Amygdala (tissue), 56 donors: ENCODE measurements at places on chromosomes 7 and 10.

DNA sequence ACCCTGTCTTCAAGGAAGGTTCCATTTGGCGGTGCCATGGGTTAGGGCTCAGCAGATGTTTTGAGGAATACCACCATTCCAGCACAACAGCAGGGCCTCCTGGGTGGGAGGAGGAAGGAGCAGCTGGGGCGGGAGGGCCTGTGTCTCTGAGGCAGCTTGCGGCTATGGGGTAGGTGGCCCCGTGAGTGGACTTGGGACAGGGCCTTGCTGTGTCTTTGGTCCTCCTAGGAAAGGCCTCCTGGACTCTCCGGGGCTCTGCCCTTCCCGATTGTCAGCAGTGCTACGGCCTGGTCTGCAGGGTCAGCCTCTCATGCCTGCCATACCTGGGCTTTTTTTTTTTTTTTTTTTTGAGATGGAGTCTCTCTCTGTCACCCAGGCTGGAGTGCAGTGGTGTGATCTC is 96.7 kb downstream of the PAXIP1 start:
- no peak for DNase-seq

- no peak for DNase-seq
Observed at GRCh38 chr7:155985518-155986250, 173.4 kb upstream of the SHH start.

GRCh38 chr10:77949167-77949566 is 22.6 kb upstream of the DLG5 start:
- DNase-seq = no peak

DNA sequence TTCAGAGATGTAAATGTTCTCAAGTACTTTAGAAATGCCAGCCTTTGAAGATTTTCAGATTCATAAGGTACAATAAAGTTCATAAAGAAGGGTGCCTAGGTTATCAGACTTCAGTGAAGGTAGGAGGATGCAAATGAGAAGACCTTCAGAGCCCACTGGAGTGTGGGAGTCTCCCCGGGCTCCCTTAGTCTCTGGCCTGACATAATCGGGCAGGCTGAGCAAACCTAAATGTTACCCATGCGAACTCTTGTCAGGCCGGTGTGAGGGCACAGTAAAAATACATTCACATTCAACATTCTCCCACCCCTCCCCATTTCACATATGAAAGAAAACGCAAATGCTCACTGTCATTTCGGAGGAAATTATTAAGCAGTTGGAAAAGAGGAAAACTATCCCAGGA is 102.6 kb upstream of the FEZF1 start:
- no peak for DNase-seq

DNA sequence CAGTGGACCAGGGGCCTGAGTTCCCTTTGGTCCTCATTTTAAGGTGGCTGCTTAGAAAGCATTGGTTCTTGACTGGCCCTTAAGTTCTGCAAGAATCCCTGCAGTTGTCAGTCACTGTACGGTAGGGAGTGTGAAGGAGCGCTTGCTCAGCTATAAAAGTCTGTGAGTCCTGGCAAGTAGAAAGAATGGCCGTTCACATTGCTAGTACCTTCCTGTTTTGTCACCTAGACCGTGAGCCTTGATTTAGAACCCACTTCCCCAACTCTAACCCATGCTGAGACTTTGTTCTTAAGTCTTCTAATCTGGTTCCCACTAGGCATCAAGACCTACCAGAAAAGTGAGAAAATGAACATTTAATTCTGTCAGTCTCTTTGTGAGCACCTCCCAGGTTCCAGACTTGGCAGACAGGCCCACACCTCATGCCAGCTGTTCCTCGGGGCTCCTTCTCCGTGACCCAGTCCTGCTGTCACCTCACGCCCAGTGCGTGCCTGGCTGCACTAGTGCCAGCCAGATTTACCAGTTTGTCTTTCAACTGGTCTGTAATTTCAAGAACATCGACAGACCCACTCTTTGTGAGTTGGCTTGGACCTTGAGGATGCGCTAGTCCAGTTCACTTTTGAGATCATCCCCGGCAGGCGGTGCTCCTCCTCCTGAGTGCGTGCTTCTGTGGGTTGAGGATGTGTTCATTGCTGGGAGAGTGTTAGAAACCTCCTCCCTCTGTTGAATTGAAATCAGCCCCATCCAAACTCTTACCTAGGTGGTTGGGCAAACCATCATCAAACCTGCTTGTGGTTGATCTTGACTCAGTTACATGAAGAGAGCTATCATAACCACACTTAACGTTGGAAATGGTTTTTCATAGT is 78.5 kb downstream of the SHH start:
- DNase-seq = no peak
